Stimulated activated CD4-positive, alpha-beta T cell treated with anti-CD3 and anti-CD28 coated beads, Interleukin-1b, Interleukin-23, amount 100 ng/mL, for 48 hours (primary cell): ENCODE measurements at places on chromosomes 6 and 20.

DNA sequence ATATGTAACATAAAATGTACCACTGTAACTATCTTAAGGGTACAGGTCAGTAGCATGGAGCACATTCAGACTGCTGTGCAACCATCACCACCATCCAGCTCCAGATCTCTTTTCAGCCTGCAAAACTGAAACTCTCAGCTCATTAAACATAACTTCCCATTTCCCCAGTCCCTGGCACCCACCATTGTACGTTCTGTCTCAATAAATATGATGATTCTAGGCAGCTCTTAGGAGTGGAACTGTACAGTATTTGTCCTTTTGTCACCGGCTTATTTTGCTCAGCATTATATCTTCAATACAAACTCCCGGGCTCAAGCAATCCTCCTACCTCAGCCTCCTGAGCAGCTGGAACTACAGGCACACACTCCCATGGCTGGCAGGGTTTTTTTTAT lies 1.5 kb downstream of the ZC3H12D start:
- DNase-seq, result no peak

DNA sequence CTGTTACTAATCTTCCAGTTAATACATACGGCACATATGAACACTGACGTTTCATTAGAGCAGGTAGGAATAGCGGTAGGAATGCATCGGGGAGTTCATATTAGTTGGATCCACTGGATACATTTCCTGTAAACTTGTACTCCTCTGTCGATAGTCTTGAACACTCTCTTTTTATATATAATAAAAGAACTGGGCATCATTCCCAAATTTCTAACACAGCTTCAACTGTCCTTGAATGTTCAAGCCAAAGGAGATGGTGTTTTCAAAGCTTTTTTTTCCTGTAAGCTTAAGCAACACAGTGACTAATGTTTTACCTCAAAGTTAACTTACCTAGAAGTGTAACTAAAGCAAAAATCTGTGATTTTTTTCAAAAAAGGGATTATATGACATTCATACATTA lies 195.3 kb downstream of the UTRN start:
- DNase-seq, result no peak

DNA sequence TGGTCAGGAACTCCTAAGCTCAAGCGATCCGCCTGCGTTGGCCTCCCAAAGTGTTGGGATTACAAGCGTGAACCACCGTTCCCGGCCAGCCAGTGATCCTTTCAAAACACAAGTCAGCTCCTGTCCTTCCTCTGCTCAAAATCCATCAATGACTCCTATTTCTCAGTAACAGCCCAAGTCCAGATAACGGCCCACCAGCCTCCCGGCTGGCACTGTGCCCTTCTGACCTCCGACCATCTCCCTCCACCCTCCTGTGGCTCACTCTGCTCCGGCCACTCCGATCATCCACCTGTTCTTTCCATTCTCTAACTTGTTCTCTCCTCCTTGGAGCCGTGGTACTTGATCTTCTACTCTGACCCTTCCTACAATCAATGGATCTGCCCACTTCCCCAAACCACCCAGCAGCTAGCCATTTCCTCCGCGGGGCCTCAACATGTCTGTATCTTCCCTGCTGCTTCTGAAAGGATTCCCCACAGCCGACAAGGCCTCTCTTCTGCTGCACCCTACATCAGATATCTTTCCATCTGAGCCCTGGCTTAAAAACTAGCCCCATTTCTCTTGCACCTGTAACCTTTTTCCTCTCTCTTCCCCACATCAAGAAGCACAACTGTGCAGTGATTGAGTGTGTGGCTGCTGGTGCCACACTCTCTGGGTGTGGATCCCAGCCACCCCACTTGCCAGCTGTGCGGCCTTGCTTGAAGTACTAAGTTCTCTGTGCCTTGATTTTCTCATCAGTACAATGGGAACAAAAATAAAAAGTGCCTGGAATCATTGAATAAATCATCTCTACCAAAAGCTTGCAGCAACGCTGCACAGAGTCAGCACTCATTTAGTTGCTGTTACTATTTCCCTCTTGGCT lies 6.1 kb upstream of the ZMYND8 start:
- no peak for DNase-seq

- DNase-seq, result no peak
Measured at GRCh38 chr6:21636876-21637275, 43.3 kb downstream of the SOX4 start.

GRCh38 chr6:1475174-1475573 lies 85.8 kb downstream of the FOXF2 start:
- no peak for DNase-seq

- no peak for DNase-seq
Measured at GRCh38 chr20:57317789-57318371, 11.7 kb upstream of the SPO11 start.

DNA sequence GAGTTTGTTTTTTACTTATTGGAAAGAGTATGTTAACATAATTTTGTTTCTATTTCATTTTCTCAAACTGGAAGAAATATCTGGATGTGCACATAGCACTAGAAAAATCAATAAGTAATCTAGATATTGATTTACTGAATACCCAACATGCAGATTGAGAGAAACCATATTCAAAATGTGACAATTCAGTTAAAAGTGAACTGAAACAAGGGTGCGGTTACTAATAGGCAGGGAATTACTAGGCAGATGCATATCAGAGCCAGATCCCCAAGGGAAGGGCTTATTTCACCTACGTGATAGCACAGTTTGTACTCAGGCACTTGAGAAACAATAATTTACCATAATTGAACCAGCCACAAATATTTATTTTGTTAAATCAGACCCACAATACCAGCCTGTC lies 493.1 kb upstream of the FLRT3 start:
- no peak for DNase-seq

DNA sequence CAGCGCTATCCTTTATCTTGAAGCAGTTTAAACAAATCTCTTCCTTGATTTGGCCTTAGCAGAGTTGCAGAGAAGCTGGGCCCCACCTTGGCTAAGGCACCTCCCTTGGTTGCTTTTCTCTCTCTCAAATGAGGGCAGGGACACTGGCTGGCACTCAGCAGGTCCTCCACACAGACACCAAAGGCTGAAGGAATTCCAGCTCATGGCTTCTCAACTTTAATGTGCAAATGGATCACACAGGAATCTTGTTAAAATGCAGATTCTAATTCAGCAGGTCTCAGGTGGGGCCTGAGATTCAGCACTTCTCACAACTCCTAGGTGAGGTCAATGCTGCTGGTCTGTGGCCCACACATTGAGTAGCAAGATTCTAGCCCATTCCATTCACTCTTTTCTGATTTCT lies 25.7 kb downstream of the RIMS4 start:
- DNase-seq, result no peak

DNA sequence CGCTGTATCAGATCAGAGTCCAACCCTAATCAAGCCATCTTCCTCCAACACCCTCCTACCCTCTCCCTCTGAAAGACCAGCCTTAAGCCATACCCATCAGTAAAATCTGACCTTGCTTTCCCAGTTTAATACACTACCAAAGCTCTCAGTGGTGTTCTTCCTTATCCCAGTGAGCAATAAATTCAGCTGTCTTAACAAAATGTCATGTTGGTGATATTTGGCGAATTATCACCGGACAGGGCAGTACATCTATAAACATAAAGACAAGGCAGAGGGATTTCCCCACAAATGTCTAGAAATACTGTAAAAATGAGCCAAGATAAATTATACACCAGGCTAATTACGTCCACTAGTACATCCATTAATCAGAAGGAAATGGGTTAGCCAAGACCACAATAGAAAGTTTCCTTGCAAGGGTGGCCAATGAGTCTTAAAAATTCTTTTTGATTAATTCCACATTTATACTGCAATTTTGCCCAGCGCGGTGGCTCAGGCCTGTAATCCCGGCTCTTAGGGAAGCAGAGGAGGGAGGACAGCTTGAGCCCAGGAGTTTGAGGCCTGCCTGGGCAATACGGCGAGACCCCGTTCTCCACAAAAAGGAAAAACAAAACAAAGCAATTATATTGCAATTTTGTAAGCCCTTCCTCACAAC lies 905 bp downstream of the RARS2 start:
- no peak for DNase-seq

DNA sequence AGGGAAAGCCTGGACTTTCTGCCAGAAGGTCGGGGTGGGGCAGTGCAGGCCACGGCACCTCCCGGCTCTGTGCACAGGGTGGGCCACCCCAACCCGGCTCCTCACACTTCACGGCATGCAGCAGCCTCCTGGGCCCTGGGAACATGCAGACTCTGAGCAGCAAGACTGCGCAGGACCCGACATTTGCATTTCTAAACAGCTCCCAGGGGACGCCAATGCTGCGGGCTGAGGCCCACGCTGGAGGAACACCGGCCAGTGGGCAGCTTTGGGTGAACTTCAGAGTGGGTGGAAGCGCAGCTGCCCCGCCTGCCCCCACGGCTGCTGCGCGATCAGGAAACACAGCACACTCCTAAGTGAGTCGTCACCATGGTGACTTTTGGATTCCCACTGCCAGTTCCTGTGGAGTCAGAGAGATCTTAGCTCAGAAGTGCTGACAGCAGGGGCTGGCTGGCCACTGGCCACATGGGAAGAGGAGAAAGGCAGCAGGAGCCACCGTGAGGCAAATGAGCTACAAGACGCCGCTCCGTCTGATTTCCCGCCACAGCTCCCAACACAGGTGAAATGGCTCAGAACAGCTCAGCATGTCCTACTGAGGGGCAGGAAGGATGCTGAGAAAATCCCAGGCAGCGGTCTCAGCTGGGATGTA lies 52.1 kb downstream of the RNASET2 start:
- DNase-seq, result no peak

DNA sequence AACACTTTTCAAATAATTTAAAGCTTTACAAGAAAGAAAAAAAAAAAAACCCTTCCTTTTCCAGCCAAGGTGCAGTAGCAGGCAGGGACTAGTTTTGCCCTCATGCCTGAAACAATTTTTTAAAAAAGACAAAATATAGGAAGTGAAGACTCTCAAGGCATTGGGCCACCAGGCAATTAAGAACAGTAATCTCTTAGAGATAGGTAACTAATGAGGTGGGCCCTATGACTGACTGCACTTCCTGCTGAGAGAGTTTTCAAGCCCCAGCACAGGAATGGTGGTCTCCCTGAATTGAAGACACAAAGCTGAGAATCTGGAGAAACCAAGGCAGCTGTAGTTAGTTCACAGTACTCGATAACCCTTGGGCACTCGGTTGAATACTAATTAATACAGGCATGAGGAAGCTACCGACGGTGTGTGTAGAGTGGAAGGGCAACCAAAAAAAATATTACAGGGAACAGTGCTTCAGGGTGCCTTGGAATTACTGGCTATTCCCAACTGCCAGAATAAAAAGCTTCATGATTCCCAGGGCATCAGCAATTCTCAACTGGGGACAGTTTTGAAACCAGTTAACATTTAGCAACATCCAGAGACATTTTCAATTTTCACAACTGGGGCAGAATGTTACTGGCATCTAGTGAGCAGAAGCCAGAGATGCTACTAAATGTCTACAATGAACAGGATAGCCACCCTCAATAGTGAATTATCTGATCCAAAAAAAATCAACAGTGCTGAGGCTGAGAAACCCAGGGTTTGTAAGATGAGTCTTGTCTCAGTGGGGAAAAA lies 36.0 kb upstream of the PLN start:
- no peak for DNase-seq

DNA sequence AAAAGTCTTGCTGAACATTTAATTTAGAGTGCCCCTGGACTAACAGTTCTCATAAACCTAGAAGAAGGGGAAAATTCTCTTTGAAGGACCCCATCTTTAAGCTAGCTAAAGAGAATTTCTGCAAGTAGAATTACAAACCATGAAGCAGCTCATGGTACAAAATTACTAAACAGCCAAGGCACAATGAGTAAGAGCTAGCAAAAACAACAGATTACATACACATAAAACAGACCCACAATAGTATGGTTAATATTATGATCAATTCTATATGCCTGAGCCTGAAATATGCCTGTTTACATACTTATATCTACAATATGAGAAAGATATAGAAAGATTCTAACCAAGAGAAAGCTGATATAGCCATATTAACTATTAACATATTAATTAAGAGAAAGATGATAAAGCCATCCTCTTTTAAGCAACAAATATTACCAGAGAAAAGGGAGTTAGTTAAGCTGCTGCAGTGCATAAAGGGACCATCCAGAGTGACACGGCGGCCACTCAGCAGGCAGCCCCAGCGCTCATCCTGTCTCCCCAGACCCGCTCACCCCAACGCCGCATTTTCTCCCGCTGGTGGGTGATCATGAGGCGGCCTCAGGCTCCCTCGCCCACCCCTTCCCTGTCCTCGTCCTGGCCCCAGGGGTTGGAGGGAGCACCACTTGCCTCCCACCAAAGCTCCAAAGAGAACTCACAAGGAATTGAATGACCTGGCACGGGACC lies 98.4 kb upstream of the CARMIL1 start:
- DNase-seq, result no peak
